Nucleus accumbens (tissue), 56 donors: ENCODE measurements at places on chromosomes 2 and 18.

GRCh38 chr18:59690996-59691395 lies 6.2 kb downstream of the CCBE1 start:
- DNase-seq, result no peak

- DNase-seq, result no peak
Measured at GRCh38 chr18:73954268-73954667, 193.4 kb downstream of the FBXO15 start.

GRCh38 chr2:179273461-179273962 lies 8.9 kb upstream of the SESTD1 start:
- DNase-seq, result no peak

GRCh38 chr2:160242893-160243564 lies 43.0 kb upstream of the ITGB6 start:
- no peak for DNase-seq

DNA sequence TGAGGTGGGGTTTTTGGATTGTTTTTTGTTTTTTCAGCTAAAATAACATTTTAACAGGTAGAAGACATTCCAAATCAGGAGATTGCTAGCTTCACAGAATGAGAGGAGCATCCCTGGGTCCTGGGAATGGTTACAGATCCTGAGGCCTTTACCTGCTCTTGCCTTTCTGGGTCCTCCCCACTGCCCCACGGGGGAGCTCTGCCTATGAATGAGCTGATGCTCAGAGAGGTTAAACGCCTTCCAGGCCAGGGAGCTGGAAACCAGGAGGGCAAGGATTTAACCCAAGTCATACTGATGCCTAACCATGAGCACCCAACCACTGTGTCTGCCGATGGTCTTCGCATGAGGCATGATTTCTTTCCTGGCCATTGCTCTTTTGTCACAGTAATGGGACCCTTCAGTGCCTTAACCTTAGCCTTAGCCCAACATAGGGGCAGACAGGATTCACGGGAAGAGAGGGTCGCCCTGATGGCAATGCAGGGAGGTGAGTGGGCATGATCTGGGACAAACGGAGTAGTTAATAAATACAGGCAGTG lies 16.1 kb downstream of the MOCOS start:
- DNase-seq, result no peak

DNA sequence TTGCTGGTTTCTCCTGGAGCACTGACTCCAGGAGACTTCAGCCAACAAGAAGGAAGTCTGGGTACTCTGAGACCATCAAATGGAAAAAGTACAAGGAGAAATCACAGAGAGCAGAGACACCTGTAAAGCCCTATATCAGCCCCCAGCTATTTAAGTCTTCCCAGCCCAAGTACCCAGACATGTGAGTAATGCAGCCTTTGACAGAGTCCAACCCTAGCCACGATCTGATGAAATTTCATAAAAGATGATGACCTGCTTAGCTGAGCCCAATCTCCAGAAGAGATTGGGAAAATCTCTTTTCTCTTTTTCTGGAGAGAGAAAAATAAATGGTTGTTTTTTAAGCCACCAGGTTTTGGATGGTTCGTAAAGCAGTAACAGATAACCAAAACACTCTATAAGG lies 196.6 kb downstream of the NBAS start:
- DNase-seq, result no peak

GRCh38 chr2:216492597-216493333 lies 5.9 kb upstream of the RPL37A start:
- DNase-seq, result no peak
